SK-N-DZ (cell line): ENCODE measurements at places on chromosomes 3 and 15.

DNA sequence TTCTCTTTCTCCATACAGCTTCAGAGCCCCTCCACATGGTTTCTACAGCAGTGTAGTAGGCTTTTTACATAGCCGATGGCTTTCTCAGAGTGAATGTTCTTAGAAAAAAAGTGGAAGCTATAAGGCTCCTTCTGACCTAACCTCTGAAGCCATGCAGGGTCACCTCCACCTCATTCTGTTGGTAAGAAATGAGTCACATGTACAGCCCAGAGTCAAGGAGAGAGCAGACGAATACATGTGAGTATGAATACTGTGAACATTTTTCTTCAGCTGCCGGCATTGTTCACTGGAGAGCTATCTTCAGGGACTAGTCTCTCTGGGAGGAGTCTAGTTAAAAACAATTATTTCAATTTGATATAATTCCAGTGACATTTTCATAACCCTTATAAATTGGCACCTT, 68.2 kb upstream of the THRB start:
- DNase-seq, result no peak

DNA sequence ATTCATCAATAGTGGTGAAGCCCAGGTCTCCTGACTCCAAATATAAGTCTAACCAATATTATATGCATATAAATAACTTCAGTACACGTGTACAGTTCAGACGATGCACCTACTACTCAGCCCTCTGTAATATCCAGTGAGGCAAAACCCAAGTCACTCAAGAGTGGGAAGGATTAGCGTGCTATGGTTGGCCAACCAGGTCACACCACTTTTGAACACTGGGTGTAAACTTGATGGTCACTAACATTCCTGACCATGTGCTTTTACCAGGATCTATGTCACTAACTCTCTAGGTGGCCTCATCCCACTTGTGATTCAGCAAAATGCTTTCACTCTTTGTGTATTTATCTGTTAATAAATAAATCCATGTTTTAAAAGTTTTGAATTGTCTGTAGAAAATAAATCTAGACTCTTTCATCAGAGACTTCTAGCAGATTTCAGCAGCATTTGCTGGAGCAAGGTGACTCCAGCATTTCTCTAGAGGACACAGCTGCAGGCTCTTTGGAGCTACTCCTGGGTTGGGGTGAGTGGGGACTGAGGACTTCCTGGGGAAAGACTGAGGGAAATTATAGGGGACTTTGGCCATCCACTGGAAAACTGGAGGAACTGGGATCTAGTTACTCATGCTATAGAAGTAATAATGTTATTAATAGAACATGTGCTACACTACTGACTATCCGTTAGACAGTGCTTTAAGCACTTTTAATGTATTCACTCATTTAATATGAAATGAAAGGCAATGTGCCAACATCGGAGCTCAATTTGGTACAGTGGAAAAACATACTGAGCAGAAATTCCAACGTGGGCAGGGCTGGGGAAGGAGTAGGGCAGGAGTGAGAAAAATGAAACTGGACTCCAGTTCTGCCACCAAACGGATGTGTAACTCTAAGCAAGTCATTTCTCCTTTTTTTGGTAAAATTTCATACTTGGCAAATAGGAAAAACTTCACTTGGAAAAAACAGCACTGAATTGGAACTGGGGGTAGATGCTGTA, 97.9 kb downstream of the RORA start:
- DNase-seq, result no peak

DNA sequence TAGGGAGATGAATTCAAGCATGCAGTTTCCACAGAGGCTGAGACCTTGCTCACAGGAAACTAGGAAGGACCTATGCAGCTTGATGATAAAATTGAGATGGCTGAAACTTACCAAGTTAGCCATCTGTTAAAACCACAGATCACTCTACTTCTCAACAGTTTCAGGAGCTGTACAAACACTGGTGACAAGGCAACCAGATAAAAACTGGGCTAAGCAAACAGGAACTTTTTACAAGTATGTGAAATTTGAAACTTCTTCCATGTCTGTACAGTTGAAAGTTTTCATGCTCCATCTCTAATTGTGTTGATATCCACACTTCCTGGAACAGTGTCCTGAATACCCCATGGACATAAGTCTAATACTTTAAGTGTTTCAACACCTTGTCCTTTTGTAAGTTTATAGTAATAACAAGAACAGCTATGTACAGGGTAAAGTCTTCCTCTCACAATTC, 78.2 kb downstream of the FAIM start:
- DNase-seq, result no peak

GRCh38 chr15:67776600-67776999, 48.7 kb upstream of the SKOR1 start:
- DNase-seq, result no peak

GRCh38 chr3:118675305-118675704, 359.3 kb downstream of the IGSF11 start:
- DNase-seq, result no peak

DNA sequence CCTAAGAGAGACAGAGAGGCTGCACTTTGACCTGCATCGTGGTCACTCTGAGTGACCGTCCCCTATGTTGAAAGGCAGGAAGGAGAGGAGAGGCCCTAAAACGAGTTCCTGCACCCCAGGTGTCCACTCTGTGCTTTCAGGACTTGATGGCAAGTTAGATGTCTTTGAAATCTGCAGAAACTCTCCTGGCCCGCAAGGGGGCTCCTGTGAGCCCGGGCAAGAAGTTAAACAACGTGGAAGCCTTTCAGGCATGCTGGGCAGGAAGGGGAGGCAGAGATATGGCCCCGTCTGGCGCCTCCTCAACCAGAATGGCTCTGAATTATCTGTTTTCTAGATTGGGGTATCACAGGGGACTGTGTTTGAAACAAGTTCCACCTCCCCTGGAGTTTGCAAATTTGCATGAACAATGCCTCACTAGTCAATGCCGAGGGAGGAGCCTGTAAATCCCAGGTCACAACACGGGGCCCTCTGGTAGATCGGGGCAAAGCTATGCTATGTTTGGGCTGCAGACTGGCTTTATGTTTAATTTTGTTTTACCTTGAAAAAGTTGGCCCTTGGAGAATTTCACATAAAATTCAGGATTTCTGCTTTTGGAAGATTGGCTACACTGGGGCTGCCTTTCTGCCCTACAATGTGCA, 9.8 kb downstream of the CTXND1 start:
- peak; percentile 48 for DNase-seq

GRCh38 chr3:89947337-89947954, 840.0 kb downstream of the EPHA3 start:
- DNase-seq, result no peak

DNA sequence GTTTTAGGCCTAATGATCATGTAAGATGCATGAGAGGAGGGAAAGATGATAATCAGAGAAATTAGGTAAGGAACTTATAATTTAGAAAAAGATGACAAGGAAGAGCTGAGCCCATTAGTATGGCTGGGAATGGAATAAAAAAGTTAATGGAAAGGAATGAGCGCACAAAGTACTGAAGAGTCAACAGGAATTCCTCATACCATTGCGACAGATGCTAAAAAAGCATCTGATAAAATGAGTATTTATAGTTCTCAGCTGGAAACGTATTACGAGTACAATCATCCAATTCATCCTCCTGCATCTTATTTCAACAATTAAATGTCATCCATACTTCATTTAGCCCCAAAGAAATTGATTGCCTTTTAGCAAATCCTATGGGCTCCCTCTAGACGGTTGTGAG, 58.9 kb downstream of the TMCC1 start:
- no peak for DNase-seq

GRCh38 chr3:65342084-65342683, 654.4 kb upstream of the ADAMTS9 start:
- DNase-seq, result no peak

- peak; percentile 38 for DNase-seq
These were observed 37.5 kb upstream of the STIMATE start for GRCh38 chr3:52934630-52935530.

DNA sequence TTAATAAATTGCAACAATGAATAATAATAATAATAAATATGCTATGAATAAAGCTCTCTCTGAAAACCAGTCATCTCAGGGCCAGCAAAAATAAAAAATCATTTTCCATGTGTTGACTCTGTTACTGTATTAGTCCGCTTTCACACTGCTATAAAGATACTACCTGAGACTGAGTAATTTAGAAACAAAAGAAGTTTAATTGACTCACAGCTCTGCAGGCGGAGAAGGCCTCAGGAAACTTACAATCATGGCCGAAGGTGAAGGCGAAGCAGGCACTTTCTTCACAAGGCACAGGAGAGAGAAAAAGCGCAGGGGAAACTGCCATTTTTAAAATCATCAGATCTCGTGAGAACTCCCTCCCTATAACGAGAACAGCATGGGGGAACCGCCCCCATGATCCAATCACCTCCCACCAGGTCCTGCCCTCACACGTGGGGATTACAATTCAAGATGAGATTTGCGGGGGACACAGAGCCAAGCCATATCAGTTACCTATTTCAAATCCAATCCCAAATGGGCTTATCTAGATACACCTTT, 224.1 kb downstream of the IGSF11 start:
- DNase-seq, result no peak
